Stimulated activated CD4-positive, alpha-beta T cell treated with anti-CD3 and anti-CD28 coated beads, TNF-alpha, amount 100 ng/mL, for 1 hour (primary cell): ENCODE measurements at places on chromosomes 6 and 20.

DNA sequence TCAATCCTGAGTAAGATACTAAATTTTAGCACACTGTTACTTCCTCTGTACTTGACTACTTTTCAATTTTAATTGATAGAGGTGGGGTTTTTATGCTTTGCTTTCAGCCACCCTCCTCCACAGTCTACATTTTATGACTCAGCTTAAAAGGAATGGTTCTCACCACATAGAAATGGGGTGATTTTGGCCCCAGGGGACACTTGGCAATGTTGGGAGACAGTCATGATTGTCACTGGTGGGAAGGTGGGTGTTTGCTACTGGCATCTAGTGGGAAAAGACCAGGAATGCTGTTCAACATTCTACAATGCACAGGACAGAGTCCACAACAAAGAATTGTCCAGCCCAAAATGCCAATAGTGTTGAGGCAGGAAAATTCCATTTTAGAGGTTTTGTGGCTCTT is 71.3 kb downstream of the PCSK2 start:
- no peak for DNase-seq

DNA sequence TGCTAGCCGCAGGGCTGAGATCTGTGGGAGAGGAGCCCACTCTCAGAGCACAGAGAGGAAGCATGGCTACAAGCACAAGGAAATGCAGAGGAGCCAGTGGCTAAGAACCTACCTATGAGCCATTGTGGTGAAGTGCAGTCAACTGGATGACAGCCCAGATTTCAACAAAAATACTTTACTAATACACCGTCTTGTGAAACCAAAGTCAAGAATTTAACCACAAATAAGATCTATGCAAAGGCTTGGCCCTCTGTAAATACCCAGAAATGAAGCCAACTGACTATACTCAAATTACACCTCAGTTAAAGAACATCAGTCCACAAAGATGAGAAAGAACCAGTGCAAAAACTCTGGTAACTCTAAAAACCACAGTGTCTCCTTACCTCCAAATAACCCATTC is 40.1 kb upstream of the PTCHD4 start:
- no peak for DNase-seq

DNA sequence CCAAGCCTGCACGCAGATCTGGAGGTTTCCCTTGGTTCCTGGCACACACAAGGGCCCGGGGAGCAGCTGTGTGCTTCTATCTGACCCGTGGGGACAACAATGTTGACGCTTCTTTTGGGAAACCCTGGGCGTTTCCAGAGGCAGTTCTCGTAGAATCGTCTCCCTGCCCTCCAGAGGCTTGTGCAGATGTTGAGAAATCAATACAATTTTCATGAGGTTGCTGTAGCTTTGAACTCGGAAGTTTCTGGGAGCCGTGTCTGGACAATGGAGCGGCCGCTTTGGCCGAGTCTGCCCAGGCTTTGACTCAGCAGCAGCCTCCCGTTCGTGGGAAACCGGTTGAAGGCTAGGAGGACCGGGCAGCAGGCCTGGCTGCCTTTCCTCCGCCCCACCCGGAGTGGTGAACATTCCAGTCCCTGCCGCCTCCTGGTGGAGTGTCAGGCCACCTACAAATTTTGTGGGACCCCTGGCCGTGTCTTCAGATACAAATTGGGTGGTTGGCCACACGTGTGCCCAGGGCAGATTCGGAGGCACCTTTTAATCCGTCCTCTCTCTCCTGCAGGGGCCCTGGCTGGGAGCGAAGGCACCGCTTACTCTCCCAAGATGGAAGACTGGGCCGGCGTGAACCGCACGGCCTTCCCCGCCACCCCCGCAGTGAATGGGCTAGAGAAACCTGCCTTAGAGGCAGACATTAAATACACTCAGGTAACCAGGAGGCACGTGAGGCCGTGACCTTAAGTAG is 2.7 kb downstream of the PAX1 start:
- DNase-seq: no peak

DNA sequence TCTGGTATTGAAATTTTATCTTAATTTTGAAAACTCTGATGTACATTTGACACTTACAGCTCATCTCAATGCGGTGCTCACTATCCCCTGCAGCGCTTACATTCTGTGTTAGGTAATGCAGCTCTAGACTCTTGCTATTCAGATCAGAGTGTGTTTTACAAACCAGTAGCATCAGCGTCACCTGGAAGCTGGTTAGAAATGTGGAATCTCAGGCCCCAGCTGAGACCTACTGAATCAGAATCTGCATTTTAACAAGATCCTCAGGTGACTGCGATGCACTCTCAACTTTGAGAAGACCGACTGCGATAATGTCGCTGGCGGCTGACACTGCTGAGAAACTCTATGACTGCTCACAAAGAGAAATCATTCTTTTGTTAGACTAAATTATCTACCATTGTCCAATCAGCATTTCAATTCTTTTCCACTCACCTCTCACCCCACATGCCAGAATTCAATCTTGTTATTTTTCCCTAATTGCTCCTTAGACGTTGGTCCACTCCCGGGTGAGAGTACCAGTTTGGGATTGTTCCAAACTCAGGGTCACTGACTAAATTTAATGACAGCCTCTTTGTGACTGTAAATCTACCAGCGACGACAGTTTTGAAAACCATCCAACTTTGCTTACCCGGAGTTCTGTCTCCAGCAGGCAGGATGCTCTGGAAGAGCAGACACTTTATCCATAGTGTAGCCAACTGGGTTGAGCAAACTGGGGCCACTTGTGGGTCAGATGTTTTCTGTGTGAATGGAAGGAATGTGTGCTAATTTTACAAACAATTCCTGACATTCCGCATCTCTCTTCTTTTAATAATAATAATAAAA is 140.1 kb upstream of the BTBD3 start:
- no peak for DNase-seq

GRCh38 chr6:42431356-42431755 is 20.4 kb downstream of the TRERF1 start:
- no peak for DNase-seq

DNA sequence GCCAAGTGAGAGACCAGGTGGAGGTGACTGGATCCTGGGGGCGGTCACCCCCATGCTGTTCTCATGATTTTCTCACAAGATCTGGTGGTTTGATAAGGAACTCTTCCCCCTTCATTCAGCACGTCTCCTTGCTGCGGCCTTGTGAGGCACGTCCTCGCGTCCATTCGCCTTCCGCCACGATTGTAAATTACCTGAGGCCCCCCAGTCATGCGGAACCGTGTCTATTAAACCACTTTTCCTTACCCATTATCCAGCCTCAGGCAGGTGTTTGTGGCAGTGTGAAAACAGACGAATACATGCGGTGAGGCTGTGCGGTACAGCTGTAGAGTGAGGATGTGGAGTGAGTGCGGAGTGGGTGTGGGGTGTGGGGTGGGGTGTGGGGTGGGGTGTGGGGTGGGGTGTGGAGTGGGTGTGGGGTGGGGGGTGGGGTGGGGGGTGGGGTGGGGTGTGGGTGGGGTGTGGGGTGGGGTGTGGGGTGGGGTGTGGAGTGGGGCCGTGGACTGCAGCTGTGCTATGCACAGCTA is 12.1 kb upstream of the NTSR1 start:
- no peak for DNase-seq

GRCh38 chr6:14765721-14766390 is 480.0 kb upstream of the JARID2 start:
- DNase-seq: no peak

GRCh38 chr6:11364971-11365397 is 132.5 kb upstream of the NEDD9 start:
- DNase-seq: no peak

DNA sequence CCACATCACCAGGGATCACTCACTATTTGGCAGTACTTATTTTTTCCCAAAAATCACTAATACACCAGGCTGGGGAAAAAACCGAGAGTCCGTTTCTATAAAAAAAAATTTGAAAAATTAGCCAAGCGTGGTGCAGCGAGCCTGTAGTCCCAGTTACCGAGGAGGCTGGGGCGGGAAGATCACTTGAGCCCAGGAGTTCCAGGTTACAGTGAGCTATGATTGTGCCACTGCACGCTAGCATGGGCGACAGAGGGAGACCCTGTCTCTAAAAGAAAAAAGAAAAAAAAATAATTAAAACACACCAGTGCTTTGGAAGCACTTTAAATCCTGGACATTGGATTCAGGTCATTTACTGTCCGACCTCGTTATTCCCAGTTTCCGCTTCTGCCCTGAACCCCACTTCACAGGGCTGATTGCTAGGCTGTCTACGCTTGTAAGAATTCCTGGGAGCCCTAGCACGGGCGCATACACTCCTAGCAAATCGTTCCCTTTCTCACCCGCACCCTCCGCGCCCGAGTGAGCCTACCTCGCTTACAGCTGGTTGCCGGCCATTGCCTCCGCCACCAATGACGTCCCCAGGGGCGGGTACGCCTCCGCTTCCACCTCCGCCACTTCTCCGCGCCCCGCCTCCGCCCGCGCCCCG is at the start of gene TPMT:
TSS of gene TPMT (minus strand) at position 571 of the 643 bp plus-strand sequence. CDS start 5,950 bp downstream, outside the sequence.
- DNase-seq: no peak

- DNase-seq: no peak
These were observed 3.7 kb downstream of the TNXB start for GRCh38 chr6:32105433-32105832.

DNA sequence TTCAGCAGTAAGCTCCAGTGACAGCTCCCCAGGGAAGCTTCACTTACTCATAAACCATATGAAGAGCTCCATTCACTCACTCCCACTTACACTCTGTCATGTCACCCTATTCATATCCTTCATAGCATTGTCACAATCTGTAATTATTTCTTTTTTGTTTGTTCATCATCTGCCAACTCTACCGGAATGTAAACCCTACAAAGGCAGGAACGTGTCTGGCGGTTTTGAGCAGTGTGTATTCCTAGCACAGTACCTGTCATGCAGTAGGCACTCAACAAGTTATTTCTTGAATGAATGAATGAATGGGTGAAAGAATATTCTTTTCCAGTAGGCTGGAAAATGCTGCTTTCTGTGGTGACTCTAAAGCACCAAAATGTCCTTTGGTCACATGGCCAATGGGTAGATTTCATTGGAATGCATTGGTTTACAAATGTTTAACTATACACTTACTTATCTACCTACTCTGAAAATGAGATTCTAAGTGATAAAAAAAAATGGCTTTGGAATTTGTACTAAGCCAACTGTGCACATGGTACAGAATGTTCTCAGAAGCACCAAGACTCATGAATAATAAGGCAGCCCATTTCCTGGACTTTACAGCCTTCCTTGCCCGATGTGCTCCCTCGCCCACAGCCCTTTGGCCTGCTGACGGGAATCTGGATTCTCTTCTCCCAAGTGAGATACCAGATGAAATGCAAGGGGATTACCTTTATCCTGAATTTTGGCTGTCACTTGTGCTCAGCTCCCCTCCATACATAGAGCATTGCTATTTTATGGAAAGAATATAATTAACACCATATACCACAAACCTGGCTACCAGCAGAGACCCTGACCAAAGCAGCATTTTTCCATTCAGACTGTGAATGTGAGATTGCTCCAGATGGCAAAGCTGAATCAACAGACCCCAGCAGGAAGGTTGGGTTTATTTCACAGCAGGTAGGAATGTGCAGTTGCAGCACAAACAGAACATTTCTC is 273.3 kb downstream of the ALDH8A1 start:
- no peak for DNase-seq

DNA sequence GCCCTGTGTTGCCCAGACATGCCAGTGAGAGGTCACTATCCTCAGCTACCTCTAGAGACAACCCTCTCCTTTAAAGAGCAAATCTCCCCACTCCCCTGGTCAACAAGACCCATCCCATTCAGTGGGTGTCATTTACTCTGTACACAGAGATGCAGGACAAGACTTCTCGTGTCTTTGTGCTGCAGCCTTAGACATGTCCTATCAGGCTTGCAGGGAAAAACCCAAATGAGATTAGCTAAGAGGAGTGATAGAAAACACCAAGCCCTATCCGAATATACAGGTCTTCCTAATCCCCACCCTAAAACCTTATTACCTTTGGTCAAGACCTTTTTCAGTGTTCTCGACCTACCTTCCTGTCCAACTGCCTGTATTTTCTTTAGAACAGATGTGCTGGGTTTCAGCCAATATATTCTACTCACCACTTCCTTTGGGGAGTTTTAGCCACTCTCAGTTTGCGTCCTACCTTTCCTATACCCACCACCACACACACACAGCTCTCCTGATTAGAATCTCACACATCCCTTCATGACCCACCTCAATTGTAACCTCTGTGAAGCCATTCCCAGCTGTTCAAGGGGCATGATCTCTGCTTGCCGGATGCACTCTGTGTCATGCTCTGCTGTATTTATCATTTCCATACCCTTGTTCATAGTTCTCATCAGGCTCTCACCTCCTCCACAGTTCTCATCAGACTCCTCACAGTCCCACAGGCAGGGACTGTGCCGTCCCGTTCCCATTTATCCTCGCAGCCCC is 39.7 kb downstream of the TRAM2 start:
- no peak for DNase-seq

DNA sequence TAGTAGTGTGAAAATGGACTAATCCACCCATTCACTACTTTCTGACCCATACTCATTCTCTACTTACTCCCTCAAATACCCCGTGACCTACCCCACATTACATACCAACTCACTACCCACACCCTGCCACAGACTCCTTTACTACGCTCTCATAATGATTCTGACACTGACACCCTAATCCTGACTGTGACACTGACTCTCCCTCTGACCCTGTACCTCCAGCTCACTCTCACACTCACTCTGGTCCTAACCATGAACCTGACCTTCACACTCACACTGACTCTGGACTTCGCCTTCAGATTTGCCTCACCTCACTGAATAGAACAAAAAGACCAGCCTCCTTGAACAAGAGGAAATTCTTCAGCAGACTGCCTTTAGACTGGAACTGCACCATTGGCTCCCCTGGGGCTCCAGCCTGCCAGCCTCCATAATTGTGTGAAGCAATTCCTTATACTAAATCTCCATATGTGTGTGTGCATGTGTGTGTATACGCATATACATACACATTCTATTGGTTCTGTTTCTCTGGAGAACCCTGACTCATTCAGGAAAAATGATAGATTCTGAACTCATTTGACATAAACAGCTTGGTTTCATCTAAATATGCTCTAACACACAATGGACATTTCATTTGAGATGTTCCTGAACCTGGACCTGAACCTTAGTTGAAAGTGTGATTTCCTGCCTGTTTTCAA is 10.5 kb upstream of the ZNF343 start:
- DNase-seq: no peak

DNA sequence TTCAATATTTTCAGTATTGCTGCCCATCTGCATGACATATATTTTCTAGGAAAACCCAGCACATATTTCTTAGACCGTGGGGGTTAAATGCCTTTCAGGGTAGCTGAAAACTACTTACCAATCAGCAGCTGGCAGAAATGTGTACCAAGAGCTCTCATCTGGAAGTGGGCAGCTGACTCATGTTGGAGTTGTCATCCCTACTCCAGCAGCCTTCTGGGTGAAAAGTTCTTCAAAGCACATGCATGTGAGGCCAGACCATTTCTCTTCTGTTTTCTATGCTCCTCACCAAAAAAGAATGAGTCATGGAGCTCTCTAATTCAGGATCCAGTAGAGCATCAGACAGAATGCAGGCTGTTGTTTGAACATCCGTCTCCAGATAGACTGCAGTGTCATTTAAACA is 135.5 kb downstream of the PAX1 start:
- no peak for DNase-seq
